Hypothalamus (tissue), 51 donors: ENCODE measurements at places on chromosomes 2 and 18.

DNA sequence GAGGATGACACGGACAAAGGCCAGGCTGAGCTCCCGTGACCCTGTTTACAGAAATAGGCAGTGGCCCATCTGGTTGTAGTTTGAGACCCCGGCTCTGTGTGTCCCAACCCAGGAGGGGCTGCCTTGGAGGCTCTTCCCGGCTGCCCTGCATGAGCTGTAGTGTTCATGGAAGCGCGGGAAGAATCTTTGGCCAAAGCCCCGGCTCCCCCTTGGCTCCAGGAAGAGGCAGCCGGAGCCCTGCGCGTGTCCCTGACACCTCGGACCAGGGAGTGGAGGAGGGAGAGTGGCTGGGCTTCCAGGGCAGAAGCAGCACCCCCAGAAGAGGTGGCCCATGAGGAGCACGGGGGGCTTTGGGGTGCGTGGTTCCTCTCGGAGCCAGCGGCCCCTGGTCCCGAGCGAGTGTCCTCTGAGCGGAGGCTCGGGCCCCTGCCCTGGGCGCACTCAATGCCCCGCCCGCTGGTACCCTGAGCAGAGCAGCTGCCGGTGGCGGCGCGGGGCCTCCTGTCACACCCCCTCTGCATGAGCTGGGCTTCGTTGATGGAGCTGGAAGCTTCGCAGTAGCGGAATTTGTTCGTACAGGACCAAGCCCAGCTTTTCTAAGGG, 21.7 kb downstream of the GPR35 start:
- no peak for DNase-seq

DNA sequence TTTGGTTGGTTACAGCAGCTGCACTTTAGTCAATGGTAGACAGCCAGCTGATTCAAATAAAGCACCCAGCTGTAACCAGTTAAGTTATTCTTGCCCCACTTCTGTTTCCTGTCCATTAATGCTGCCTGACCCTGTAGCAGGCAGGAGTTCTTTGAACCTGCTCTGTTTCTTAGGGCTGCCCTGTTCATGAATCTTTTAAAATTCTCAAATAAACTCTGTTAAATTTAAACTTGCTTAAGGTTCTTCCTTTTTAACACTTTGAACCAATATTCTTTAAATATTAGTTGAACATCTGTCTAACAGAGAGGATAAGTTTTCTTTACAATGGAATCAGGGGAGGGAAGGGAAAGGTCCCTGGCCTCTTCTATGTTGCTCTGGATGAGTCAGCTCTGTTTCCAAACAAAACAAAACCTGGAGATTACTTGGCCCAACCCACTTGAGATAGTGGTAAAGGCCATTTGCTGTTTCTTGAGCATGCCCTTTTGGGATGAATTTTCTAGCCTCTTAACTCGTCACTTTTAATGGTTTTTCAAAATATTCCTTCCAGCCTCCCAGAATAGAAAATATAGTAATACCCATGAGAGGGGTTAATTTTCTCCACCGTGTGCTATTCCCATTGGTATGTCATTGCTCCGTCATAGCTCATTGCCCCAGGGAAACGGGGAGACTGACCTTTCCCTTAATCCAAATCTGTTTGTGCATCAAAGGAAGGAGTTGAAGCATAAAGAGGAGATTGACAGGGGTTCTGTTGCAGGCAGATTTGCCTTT, 112.1 kb upstream of the FHL2 start:
- DNase-seq = no peak

DNA sequence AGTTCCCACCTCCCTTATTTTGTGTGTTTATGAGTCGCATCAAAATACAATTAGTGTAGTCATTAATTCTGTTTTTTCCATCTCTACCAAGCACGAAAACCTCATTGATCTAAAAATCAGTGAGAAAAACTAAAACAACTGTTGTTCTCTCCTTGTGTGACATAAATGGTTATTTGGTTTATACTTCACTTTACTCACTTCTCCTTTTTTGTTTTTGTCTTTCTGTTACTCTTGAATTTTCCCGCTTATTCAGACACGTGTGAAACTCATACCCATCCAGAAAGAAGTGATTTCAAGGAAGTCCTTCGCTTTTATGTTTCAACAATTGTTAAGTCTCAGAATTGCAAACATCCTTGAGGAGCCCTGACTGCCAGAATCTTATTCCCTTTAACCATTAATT, 121.6 kb downstream of the EML6 start:
- no peak for DNase-seq

GRCh38 chr2:196729418-196729817, 70.1 kb downstream of the GTF3C3 start:
- DNase-seq = no peak

DNA sequence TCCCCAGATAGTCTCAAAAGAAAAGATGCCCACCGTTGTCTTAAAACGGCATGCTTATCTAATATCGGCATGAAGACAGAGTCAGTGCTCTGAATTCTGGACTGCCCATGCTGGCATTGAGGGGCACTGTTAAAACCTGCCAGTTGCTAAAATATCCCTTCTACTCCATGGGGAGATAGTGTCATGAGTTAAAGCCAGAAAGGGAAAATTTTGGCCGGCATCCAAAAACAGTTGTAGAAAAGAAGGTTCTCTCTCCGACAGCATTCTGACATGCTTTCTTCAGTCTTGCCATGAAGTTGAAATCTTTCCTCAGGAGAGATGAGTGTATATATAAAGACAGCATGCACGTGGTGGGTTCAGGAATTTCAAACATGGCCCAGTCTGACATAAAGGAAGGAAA, 401.3 kb upstream of the PIK3C3 start:
- no peak for DNase-seq

- no peak for DNase-seq
Observed at GRCh38 chr2:234491281-234491680, 5.6 kb downstream of the ARL4C start.

- no peak for DNase-seq
Observed at GRCh38 chr2:7773362-7774360, 856.4 kb downstream of the RNF144A start.

DNA sequence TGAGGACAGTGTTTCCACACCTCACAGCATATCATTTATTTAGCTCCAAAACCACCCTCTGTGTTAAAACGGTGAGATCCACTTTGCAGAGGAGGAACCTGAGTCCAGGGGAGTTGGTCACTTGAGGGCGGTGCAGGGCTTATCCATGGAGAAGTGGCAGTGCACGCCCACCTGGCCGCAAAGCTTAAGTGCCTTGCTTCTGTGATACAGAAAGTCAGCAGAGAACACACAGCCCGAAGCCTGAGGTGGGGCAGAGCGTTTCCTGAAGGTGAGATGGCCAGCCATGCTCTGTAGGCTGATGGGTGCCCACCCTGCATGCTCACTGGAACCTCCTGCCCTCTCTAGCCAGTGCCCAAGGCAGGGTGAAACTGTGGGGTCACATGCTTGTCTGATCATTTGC, 87.3 kb downstream of the SH3RF3 start:
- DNase-seq = no peak

DNA sequence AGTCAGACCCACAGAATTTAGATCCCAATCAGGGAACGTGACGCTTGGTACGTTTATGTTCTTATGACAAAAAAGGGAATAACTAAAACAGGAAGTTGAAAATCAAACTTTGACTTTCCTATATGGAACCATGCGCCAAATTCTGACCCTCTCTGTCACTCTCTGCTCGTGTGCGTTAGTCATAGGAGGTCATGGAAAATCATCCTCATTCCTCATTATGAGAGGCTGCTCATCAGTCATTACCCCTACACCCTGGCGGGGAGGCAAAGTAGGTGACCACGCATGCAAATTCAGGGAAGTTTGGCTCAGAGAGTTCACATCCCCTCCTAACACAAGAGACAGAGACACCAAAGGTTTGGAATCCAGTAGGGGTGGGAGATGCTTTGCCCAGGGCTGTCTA, 15.5 kb downstream of the IL1F10 start:
- no peak for DNase-seq

GRCh38 chr2:32977228-32977758, 30.5 kb downstream of the LTBP1 start:
- DNase-seq = no peak

DNA sequence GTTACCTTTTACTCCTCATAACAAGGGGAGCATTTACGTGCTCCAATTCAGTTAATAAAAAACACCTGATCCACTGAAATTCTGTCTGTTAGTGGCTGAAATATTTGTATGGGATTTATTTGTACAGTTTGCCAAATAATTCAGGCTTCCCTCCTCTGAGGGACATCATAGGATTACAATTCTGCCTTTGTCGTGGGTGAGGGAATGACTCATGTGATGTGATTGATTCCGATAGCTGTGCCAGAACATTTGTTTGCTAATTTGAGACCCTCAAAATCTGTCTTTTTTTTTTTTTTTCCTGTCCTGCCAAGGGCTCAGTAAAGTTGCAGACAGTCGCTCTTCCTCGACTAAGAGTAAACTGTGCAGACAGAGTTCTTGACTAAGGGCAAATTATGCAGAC, 612.6 kb upstream of the CDH2 start:
- no peak for DNase-seq

DNA sequence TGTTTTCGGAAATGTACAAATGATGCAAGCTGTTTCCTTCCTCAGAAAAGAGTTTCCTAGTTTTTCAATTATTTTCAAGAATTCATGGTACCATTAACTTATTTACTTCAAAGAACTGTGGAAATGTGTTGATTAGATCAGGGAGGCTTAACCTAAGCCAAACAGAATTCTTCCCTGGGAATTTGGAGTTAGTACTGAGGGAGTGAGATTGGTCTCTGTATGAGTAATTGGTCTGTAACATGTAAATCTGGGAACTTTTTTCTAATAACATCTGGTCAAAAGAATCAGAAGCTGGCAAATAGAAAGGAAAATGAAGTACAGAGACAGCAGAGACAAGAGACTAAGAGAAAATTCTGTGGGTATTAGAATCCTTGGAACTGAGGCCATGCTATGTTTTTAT, 145.8 kb downstream of the BABAM2 start:
- no peak for DNase-seq

GRCh38 chr2:77479395-77479794, 42.8 kb downstream of the LRRTM4 start:
- no peak for DNase-seq

DNA sequence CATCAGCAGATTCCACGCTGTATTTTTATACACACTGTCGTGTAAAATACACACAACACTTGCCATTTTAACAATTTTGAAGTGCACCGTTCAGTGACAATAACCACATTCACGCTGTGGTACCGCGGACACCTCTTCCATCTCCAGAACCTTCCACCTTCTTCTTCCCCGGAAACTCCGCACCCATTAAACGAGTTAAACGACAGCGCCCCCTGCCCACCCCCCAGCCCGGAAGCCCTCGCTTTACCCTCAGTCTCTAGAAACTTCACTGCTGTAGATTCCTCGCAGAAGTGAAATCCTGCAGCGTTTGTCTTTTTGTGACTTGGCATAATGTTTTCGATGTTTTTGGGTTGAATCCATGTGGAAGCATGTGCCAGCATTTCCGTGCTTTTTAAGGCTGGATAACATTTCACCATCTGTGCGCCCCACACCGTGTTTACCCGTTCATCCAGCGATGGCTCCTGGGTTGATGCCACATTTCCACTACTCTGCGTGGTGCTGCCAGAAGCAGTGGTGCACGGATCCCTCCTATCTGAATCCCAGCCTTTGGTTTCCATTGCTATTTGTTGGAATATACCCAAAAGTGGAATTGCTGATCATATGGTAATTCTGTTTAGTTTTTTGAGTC, 32.0 kb upstream of the TMEM18 start:
- DNase-seq = no peak

DNA sequence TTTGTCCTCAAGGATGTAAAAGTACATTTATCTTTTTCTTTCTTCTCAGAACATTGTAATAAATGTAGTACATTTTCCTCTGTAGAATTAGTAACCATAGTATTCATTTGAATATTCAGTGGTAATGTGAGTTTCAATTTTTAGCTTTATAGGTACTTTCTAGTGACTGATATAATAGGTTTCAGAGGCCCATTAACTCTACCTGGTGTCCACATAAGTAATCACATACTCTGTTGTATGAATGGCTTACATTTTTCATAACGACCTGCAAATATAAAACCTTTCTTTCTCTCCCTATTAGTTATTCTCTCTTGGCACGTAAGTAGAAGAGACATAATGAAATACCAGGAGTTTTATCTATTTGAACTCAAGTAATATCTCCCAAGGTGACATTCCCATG, 1017.6 kb downstream of the DPP10 start:
- no peak for DNase-seq
